ENCODE measurements at places on chromosomes 16 and 17.

GRCh38 chr17:2593821-2594721, 617 bp downstream of the PAFAH1B1 start:
- peak; percentile 81 for DNase-seq

GRCh38 chr16:21166561-21166961, 8.1 kb downstream of the LDAF1 start:
- DNase-seq, result no peak

GRCh38 chr17:41455236-41455635, 11.9 kb downstream of the KRT32 start:
- no peak for DNase-seq

DNA sequence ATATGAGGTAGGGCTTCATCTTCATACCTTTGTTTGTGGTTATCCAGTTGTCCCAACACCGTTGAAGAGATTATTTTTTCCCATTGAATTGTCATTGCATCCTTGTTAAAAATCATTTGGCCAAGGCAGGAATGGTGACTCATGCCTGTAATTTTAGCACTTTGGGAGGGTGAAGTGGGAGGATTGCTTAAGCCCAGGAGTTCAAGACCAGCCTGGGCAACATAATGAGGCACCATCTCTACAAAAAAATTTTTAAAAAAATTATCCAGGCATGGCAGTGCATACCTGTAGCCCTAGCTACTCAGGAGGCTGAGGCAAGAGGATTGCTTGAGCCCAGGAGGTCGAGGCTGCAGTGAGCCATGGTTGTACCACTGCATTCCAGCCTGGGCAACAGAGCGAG, 223.9 kb downstream of the TANC2 start:
- DNase-seq, result no peak

DNA sequence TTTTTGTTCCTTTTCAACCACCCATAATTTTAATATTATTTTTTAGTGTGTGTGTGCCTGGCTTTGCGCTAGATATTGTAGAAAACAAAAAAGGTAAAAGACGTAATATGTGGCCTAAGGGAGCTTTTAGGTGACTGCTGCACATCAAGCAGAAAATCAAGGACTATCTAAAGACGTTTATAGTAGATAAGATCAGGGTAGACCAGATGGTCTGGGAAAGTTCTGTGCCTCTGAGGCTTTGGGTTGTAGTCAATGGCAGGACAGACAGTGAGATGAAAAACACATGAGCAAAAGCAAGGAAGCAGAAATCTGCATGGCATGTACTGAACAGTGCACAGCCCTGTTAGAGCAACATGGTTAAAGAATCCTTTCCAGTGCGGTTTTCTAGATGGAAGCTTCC, 26.8 kb upstream of the ARHGAP23 start:
- DNase-seq, result no peak

GRCh38 chr17:45705123-45706009, 78.8 kb upstream of the CRHR1 start:
- DNase-seq, result peak; percentile 4

GRCh38 chr16:85521552-85522307, 91.4 kb upstream of the GSE1 start:
- DNase-seq, result no peak

DNA sequence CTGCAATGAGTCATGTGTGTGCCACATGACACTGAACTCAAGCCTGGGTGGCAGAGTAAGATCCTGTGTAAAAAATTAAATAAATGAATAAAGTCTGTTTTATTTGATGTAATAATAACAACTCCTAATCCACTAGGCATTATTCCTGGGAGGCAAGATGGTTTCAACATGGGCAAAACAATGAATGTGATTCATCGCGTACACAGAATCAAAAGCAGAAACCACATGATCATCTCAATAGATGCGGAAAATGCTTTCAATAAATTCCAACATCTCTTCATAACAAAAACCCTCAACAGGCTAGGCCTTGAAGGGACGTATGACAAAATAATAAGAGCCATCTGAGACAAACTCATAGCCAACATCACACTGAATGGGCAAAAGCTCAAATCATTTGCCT, 195.4 kb downstream of the CDH11 start:
- DNase-seq, result no peak

DNA sequence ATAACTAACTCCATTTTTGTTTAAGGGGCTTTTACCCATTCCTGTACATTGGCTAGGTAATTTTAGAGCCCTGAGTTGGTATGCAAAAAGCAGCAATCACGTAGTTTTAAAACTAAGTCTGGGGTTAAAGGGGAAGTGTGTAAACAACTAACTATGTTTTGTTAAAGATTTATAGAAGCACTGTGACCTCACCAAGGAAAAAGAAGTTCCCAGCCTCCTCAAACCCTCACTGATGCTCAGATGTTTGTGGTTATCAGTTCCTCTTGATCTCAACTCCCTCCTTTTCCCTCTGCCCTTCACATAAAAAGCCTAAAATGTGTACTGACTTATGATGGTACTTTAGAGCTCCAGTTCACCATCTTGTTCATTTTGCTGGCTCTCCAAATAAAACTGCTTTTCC, 119.9 kb upstream of the IRX6 start:
- DNase-seq, result no peak

- no peak for DNase-seq
These were observed 32.2 kb upstream of the CACNG4 start for GRCh38 chr17:66932311-66932710.

DNA sequence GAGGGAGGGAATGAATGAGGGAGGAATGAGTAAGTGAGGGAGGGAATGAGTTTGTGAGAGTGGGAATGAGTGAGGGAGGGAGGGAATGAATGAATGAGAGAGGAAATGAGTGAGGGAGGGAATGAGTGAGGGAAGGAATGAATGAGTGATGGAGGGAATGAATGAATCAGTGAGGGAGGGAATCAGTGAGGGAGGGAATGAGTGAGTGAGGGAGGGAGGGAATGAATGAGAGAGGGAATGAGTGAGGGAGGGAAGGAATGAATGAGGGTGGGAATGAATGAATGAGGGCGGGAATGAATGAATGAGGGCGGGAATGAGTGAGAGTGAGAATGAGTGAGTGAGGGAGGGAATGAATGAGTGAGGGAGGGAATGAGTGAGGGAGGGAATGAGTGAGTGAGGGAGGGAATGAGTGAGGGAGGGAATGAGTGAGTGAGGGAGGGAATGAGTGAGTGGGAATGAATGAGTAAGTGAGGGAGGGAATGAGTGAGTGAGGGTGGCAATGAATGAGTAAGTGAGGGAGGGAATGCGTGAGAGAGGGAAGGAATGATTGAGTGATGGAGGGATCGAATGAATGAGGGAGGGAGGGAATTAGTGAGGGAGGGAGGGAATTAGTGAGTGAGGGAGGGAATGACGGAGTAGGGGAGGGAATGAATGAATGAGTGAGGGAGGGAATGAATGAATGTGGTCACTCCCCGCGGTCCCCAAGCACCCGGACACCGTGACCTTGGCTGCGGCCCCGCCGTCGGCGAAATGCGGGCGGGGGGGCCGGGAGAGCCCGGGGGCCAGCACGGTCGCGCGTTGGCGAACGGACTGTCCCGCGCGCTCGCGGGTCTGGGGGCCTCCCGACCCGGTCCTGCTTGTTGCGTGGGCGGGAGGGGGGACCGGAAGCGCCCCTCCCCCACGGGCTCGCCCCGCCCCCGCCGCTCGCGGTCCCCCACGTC, 1.1 kb upstream of the UBE2I start:
- DNase-seq, result no peak

GRCh38 chr16:21301168-21301894, 23.2 kb upstream of the CRYM start:
- peak; percentile 62 for DNase-seq

DNA sequence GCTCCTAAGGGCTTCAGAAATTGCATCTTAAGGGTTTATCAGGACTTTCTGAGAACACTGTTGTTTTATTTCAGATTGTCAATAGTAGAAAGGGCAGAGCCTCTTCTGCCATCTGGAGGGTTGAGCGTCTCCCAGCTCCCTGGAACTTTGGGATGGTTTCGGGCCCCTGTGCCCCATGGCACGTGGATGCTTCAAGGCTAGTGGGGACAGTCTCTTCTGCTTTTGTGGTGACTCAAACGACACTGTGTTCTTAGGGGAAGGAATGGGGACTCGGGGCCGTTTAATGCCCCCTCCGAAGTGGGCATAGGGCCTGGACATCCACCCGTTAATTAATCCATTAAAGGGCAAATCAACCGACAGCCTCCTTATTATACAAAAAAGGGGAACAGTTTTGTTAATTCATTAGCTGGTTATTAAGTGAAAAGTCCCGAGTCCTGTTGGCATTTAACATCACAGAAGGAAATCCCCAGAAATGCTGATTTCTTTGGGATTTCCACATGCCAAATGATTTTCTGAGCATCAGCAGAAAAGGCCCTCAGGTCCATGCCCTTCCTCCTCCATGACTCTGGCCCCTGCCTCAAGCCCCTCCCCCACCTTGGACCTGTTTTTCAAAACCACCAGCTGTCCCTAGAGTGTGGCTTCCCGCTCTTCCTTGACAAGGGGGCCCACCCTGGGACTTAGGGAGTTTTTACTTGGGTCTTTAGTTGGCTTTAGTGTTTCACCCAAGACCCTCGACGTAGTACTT, 68.7 kb downstream of the ARSG start:
- no peak for DNase-seq

DNA sequence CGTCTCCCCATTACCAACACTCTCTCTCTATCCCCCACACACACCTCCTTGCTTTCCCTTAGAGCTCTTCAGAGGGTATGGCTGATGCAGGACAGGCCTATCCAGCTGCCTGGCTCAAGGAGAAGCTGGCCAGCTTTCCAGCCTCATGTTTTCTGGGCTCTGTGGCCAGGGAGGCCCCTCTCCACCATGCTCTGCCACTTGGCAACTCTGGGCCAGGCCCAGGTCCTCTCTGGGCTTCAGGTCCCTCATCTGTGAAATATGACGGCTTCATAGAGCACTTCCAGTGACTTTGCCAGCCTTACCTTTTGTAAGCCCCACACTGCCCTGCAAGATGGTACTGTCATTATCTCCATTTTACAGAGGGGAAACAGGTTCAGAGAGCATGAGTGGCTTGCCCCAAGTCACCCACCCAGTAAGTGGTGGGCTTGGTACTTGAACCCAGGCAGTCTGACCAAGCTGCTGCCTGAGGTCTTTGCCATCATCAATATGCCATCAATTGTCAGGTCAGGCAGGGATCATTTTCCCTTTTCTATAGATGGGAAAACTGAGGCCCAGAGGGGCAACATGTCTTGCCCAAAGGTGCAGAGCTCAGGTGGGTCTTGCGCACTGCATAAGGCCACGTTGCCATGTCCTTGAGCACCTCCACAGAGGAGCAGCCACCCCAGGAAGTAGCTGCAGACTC, 548 bp upstream of the ADGRG5 start:
- DNase-seq, result no peak

GRCh38 chr17:82937411-82938371, 97.9 kb upstream of the ZNF750 start:
- no peak for DNase-seq

DNA sequence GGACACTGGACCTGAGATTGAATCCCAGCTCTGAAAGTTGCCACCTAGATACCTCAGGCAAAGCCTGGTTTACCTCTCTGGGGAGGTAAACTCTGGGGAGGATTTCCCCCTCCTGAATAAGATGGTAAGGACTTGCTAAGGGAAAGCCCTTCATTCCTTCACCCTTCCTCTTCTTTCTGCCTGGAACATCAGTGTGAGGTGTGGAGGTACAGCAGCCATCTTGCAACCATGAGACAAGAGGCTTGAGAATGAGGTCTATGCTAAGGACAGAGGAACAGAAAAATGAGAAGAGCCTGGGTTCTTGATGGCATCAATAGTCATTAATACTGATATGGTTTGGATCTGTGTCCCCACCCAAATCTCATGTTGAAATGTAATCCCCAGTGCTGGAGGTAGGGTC, 23.7 kb upstream of the ADCY9 start:
- DNase-seq, result no peak

- no peak for DNase-seq
These were observed 113.8 kb upstream of the SMURF2 start for GRCh38 chr17:64775701-64776570.

GRCh38 chr17:28416703-28417311, 10.8 kb upstream of the SLC46A1 start:
- DNase-seq, result peak; percentile 57

GRCh38 chr17:76697702-76698465, 12.9 kb downstream of the MXRA7 start:
- no peak for DNase-seq

- no peak for DNase-seq
These were observed 14.9 kb downstream of the IGFBP4 start for GRCh38 chr17:40457964-40458791.

- DNase-seq, result no peak
These were observed 934 bp downstream of the PCTP start for GRCh38 chr17:55751720-55752250.

DNA sequence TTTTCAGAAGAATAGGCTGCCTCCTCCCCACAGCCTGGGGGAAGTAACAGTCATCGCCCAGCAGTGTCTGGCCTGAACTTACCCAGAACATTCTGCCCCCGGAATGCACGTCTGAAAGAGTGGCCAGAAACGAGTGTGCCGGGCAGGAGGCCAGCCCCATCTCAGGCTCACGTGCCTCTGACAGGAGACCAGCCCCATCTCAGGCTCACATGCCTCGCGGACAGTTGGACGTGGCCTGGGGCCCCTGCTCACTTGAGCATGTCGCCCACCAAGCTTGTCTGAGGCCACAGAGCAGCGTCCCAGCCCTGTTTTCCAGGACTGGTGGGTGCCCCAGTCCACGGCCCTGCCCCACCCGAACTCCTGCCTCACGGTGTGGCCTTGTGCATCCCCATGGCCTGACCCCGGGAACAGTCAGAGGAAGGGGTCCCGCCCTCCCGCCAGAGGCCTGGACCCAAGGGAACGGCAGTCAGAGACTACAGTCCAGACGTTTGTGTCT, 16.3 kb upstream of the CDH15 start:
- no peak for DNase-seq

GRCh38 chr16:82695806-82696205, 69.0 kb downstream of the CDH13 start:
- no peak for DNase-seq

- DNase-seq, result no peak
These were observed 25.8 kb downstream of the WSB1 start for GRCh38 chr17:27319541-27320221.

DNA sequence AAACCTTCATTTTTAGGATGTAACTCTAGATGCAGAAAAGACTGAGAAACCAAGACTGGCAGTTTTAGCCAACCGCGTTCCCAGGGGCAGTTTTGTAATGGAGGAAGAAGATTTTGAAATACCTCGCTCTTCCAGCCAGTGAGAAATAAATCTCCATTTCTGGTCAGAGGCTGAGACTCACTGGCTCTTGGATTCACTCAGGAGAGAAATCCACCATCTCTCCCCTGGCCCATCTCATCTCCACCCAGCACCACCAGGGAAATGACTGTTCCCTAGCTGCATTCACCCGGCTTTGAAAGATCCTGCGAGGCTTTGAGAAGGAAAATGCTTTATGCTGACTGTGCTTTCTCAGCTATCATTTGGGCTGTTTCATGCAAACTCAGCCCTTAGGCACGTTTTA, 185.2 kb downstream of the SOX9 start:
- DNase-seq, result no peak

DNA sequence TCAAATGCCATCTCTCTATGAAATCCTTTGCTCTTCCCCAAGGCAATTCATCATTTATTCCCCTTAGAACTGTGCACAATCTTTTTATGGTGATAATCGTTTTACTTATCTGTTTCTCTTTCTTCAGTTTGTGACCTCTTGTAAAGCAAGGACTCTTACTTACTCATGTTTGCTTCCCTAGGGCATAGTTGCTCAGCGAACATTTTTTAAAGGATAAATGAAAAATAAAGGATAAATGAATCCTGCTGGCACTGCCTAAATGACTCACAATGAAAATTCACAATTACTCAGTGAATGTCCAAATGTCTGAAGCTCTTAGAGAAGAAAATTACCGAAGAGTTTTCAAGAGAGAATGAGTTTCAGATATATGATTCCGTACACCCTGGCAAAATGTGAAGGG, 671.7 kb downstream of the CDH11 start:
- no peak for DNase-seq
